Neuronal stem cell (in vitro differentiated cells): ENCODE measurements at places on chromosomes 13 and 19.

DNA sequence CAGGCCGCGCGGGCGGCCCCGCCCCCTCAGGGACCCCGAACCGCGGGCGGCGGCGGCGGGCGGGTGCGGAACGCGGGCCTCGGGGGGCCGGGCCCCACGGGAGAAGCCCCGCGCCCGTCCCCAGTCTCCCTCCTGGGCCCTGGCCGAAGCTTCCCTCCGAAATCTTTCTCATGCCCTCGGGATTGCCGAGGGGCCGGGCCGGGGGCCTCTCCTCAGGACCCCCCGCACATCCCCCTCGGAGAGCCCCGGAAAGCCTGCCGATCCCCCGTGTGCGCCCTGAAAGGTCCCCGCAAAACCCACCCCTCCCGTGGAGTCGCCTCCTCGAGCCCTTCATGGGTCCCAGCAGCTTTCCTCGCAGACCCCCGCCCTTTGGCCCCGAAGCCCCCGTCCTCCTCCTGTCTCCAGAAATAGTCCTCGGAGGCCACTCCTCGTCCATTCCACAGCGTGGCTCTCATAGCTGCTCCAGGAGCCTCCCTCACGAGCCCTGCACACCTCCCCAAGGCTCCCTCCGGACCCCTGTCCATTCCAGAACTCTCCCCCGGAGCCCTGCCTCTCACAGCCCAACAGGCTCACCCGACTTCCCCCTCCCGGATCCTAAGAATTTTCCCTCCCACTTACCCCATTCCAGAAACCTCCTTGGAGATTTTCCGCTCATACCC lies 555 bp downstream of the SAMD4B start:
- DNase-seq, result no peak

DNA sequence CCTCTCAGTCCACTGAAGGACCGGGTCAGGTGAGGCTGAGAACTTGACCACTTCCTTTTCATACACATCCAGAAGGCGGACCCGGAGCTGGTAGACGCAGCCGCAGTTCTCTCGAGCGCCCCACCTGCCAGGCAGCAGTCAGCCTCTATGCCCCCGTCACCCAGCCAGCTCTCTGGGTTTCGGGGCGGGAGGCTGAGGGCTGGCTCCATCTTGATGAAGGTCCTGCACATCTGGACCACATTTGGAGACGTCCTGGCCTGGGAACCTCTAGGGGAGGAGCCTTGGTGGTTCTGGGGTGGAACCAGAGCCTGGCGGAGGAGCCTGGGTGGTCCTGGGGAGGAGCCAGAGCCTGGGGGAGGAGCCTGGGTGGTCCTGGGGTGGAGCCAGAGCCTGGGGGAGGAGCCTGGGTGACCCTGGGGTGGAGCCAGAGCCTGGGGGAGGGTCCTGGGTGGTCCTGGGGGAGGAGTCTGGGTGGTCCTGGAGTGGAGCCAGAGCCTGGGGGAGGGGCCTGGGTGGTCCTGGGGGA lies 14.3 kb downstream of the MRPS12 start:
- DNase-seq, result no peak

- no peak for DNase-seq
These were observed 1.1 kb downstream of the CDKN2D start for GRCh38 chr19:10567656-10568055.

DNA sequence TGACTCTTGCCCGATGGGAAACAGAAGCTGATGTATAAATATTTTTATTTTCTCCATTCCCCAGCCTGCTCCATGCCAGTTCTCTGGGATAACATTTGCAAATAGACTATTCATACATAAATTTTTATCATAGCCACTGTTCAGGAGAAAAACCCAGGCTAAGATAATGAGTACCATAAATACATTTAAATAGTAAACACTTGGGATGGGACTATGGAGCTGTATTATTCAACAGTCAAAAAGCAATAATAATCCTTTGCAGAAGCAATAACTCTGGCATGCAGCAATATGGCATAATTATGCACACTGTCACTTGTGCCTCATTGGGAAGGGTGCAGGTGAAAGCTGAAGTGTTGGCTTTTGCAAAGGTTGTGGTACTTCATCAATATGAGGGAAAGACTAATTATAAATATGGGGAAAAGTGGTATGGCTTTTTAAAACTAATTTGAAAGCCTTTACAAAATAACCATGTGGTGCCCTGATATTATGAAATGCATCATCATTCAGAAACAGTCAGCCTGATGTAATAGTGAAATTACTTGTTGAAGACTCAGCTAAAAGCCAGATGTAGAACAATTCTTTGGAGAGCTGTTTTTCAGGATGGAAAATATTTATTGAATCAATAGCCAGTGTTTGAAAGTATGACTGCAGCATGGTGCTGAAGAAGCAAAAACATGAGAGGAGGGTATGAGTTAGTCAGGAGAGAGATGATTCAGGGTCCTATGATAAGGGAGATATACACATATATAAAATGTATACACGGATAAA lies 2476.7 kb downstream of the PCDH9 start:
- no peak for DNase-seq

DNA sequence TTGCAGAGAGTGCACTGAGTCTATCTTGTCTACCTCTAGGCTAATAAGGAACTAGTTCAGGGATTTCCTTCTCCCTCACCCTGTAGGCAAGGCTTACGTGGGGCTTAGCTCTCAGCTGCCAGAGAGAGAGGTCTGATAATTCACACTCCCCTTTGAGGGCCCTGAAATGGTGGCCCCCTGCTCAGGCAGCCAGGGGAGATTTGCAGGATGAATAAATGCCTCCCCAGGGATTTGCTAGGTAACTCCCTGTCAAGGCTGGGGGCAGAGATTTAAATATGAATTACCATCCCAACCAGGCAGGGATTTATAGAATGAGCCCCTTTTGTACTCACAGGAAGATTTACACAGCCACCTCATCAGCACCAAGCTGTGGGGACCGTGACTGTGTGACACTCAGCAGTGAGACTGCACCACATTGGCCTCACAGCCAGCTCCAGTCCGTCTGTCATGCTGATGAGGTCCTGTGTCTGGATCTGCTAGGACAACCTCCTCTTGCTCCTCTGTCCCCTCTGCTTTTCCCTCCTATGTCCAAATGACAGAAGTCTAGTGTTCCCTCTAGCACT lies 73.4 kb downstream of the CBY2 start:
- DNase-seq, result no peak

GRCh38 chr19:10086591-10087192 lies 575 bp downstream of the SHFL start:
- no peak for DNase-seq

- DNase-seq, result no peak
These were observed 75.2 kb downstream of the WDFY2 start for GRCh38 chr13:51659276-51660127.

DNA sequence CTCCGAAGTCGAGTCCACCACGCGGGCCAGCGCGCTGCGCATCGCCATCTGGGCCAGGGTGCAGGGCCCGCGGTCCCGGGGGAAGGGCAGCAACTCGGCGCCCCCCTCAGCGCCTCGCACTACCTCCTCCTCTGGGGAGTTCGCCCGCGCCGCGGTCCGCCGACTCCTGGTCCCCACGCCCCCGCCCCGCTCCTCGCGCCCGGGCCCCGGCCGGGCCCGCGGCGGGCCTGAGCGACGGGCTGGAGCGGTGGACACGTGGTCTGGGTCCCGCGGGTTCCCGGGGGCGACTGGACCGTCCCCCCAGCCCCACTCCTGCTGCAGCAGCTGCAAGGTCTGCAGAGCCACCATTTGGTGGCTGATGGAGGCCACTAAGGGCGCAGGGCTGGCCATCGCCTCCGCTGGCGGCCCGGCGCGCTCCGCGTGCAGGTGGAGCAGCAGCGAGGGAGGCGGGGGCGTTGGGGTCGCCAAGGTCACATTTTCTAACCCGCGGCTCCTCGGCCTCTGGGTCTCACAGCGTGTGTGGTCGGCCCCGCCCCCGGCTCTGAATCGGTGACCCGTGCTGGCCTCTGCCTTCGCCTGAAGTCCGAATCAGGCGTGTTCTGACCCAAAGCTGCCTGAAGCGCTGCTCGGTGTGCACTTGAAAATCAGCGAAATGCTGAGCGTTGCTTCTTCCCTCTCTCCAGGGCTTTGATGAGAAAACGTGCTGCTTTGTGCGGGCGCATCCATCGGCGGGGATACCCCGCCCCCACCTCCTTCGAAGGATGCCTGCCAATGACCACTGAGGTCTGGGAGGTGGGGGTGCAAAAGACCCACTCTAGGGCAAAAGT lies at the start of gene DLEU7:
DLEU7 (minus strand) TSS at position 436 of the 827 bp plus-strand sequence; CDS start at position 390, 46 bp downstream.
- peak; percentile 82 for DNase-seq

DNA sequence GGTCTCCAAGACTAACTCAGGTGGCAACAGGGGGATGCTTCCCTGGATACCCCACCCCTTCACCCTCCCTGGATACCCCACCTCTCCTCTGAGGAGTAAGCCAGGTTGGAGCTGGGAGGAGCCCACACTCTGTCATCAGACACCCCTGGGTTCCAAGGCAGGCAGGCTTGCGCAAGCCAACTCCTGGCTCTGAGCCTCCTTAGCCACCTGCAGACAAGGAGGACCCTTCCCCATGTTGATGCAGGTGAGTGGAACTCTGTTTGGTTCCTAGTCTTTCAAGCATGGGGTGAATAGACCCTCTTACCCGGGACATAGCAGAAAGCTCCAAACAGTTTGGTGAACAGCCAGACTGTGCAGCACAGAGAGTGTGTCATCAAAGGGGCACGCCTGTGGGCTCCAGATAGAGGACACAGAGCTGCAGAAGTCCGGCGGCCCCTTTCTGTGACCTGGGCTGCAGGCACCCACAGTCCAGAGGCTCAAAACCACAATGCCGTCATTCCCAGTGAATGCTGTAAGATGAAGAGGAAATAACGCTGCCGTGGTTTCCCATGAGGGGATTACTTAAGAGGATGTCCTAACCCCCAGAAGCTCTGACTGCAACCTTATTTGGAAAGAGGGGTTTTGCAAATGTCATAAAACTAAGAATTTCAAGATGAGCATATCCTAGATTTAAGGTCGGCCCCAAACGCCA lies 12.1 kb upstream of the HAS1 start:
- DNase-seq, result no peak

- no peak for DNase-seq
These were observed 249.1 kb downstream of the GGACT start for GRCh38 chr13:100339411-100339940.

GRCh38 chr19:10305139-10305806 lies 4.3 kb downstream of the ZGLP1 start:
- no peak for DNase-seq

DNA sequence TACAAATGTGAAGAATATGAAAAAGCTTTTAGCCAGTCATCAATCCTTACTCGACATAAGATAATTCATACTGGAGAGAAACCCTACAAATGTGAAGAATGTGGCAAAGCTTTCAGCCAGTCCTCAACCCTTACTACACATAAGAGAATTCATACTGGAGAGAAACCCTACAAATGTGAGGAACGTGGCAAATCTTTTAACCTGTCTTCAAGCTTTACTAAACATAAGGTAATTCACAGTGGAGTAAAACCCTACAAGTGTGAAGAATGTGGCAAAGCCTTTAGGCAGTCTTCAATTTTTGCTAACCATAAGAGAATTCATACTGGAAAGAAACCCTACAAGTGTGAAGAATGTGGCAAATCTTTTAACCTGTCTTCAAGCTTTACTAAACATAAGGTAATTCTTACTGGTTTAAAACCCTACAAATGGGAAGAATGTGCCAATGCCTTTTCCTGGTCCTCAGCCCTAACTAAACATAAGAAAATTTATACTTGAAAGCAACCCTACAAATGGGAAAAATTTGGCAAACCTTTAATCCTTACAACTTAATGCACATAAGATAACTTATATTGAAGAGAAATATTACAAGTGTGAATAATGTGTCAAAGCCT lies 74.1 kb upstream of the ZNF681 start:
- no peak for DNase-seq

- no peak for DNase-seq
These were observed 39.8 kb downstream of the RUBCNL start for GRCh38 chr13:46347277-46347676.

GRCh38 chr19:28864024-28864503 lies 348.9 kb downstream of the UQCRFS1 start:
- DNase-seq, result no peak

GRCh38 chr19:18264137-18264854 lies 10.0 kb downstream of the IQCN start:
- no peak for DNase-seq

GRCh38 chr19:12574036-12574435 lies 22.8 kb upstream of the ZNF564 start:
- DNase-seq, result no peak

GRCh38 chr19:29413435-29413834 lies 112.4 kb upstream of the VSTM2B start:
- no peak for DNase-seq

DNA sequence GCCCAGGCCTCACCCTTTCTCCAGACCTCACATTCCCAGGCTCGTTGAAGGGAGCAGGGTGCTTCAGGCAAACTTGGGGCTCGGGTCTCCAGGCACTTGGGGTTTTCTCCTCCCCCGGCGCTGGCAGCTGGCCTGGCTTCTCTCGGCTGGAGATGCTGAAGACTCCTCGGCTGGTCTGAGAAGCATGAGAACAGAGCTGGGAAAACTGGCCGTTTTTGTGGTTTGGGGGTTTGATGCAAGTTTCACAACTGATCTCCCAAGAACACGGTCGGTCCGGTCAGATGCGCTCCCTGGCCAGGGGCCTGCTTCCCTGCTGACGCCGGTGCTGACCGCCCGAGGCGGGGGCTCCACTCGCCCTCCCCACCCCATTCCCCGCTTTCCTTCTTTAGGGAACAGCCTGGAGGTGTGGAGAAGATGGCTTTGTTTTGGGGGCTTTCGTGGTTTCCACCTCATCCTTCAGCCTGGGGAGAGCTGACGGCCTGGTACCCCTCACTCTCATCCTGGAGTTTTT lies 35.3 kb downstream of the CEBPA start:
- no peak for DNase-seq

DNA sequence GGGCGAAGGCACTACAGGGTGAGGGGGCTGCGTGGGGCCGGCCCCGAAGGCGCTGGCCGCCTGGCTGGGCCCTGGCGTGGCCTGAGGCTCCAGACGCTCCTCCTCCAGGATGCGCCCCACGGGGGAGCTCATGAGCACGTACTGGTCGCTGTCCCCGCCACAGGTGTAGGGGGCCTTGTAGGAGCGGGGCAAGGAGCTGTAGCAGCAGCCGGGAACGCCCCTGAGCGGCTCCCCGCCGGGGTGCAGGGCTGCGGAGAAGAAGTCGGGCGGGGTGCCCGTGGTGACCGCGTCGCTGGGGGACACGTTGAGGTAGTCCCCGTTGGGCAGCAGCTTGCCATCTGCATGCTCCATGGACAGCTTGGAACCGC lies 3.0 kb downstream of the IRS2 start:
- DNase-seq, result no peak

DNA sequence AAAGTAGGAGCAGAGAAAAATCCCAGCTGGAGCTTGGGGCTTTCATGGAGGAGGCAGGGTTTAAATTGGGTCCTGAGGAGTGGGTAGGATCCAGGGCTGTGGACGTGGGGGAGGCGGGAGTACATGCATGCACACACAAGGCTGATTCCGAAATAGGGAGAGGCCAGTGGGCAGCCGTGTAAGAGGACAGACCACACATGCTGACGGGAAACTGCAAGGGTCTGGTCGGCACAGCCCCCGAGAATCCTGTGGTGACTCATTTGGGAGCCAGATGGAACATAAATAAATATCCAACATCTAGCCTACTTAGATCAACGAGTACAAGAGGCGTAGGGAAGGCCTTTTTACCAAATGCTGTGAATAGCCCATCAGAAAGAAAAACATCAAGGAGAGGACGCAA lies 216.3 kb upstream of the ZNF507 start:
- no peak for DNase-seq
